K562 (cell line): ENCODE measurements at places on chromosomes 2 and 18. TPM values are rescaled to one million over a fixed set of nuclear protein-coding genes. Genes with fewer than 3 reads are reported as not detected.

The NOL4 gene
- not detected in 2 replicates for polyA plus RNA-seq

The CTAGE1 gene
- polyA plus RNA-seq: not detected in 2 replicates

The IGFBP2 gene
- not detected in 2 replicates for polyA plus RNA-seq

The VWC2L gene
- polyA plus RNA-seq: not detected in 2 replicates

The MEIS1 gene
- 4.7 and 8.1 TPM in 2 replicates for polyA plus RNA-seq
